NCI-H748 treated with DMSO at 0.1 percent for 48 hours (cell line): ENCODE measurements at places on chromosomes 3 and 15.
A peak's percentile ranks its signal among the peaks of the same experiment; 100 is the strongest.

DNA sequence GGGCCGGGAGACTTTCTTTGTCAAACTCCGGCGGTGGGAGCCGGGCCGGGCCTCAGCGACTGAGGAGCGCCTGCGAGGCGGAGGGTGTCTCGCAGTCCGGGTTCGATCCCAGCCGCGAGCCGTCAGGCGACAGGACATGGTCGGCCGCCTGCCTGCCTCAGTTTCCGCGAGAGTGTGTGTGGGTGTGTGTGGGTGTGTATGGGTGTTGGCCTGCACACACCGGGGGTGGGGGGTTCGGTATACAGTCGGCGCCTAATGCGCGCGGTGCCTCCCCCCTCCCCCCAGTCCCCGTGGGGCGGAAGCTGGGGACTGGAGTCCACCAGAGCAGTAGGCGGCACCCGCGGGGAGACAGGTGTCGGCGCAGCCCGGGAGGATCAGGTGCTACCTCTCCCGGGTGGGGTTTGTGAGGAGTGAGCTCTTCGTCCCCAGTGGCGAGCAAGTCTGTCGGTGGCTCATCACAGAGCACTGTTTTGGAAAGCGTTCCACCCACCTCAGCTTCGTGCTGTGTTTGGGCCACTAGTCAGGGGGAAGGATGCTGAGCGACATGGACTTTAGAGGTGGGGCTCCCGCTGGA is 246.3 kb downstream of the GOLGA6L6 start:
- DNase-seq = no peak

DNA sequence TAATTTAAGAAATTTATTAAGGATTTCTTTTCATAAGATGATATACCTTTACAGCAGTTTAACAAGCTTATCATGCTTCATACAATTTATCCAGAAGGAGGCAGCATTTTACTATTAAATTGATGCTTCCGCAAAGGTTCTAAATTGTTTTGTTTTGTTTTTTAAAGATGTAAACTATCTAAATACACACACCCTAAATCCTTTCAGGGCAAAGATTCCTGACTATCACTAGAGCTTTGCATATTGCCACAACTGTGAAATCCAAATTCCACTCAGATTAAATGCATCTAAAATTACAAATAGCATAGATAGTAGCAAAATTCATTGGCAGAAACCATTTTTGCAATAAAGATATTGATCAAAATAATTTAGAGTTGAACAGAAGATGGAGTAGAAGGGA is 44.5 kb upstream of the CCNL1 start:
- peak; percentile 5 for DNase-seq

GRCh38 chr3:10389995-10390394 is 69.1 kb upstream of the SEC13 start:
- no peak for DNase-seq

GRCh38 chr3:10198761-10199649 is 34.3 kb downstream of the IRAK2 start:
- no peak for DNase-seq

- DNase-seq = no peak
Measured at GRCh38 chr15:64792282-64792681, 16.9 kb upstream of the RBPMS2 start.

DNA sequence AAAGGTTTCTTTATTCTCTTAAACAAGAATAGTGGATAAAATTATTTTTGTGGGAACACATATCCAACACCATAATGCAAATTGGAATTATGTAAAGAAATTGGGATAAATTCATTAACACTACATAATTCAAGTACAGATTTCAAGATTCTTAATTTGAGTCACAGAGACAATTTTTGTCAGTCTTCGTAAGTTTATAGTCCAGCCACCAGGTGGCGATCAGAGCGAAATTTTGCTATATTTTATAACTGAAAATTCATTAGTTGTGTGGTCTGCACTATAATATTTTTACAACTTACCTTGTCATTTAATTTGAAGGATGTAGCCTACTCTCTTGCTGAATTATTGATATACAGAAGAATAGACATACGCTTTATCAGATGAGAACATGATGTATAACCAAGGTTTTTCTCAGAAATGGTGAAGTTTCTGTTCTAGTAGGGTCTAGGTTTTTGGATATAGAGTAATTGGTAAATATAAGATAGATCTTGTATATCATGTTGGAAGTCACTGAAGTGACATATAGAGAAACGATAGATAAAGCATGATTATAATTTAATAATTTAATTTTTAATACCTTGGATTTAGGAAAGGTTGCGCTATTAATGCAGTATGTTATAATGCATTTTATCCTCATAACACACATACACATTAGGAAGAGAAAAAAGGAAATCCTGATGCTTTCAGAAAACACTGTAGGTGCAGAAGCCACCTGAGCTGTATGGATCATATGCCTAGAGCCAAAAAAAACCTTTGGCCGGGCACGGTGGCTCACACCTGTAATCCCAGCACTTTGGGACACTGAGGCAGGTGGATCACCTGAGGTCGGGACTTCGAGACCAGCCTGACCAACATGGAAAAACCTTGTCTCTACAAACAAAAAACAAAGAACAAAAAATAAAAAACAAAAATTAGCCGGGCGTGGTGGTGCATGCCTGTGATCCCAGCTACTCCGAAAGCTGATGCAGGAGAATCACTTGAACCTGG is 31.7 kb downstream of the PLSCR4 start:
- DNase-seq = no peak

DNA sequence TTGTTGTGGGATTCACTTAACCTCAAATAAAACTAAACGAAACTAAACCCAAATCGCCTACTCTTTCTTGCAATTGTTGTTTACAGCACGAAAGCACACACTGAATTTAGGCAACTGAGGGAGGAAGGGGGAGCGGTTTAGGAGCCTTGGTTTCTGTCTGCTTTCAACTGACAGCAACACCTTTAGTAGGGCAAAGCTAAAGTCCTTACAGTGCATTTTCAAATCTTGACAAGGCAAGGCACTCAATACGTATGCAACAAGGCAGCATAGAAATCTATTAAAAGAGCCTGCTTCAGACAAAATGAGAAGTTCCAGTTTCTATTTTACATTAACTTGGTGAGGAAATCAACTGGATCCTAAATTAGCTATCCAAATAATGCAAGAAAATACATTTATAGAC is 174.6 kb downstream of the CHST2 start:
- no peak for DNase-seq

DNA sequence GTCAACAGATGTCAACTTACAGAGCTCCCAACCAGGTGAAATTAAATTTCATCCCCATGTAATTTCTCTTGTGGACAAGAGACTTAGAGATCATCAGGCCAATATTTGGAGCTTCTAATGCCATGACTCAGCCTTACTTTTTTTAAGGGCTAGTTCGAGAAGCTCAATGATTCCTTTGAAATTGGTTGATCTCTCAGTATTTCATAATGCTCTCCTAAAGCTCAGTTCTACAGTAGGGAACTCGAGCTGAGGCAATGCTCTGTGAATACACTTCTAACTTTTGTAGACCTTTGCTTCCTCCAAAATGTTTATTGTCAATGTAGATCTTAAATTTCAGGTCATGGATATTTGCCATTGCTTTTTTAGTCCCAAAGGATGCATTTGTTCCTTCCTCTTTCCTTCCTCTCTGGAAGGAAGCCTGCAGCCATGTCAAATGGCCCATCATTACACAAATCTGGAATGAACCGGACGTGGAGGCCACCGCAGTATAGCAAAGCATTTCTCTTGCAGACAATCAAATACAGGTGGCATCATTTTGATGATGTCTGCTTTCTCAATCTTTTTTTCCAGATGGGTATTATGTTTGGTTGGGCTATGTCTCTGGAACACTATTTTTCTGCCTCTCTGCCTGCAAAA is 28.3 kb downstream of the STARD5 start:
- DNase-seq = no peak

GRCh38 chr15:46556010-46556409 is 921.2 kb downstream of the SQOR start:
- DNase-seq = no peak

- DNase-seq = no peak
Measured at GRCh38 chr3:130997289-130997688, 29.3 kb downstream of the ASTE1 start.

DNA sequence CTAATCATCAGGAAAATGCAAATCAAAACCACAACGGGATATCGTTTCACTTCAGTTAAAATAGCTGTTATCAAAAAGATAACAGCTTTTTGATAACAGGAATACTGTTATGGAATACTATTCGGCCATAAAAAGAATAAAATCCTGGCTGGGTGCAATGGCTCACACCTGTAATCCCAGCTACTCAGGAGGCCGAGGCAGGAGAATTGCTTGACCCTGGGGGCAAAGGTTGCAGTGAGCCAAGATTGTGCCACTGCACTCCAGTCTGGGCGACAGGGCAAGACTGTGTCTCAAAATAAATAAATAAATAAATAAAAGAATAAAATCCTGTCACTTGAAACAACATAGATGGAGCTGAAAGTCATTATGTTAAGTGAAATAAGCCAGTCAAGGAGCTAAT is 178.1 kb upstream of the TSC22D2 start:
- no peak for DNase-seq

GRCh38 chr15:72994534-72995177 is 57.6 kb upstream of the NEO1 start:
- DNase-seq = peak; percentile 67

- DNase-seq = no peak
Measured at GRCh38 chr3:127689266-127689860, 16.6 kb downstream of the ABTB1 start.

DNA sequence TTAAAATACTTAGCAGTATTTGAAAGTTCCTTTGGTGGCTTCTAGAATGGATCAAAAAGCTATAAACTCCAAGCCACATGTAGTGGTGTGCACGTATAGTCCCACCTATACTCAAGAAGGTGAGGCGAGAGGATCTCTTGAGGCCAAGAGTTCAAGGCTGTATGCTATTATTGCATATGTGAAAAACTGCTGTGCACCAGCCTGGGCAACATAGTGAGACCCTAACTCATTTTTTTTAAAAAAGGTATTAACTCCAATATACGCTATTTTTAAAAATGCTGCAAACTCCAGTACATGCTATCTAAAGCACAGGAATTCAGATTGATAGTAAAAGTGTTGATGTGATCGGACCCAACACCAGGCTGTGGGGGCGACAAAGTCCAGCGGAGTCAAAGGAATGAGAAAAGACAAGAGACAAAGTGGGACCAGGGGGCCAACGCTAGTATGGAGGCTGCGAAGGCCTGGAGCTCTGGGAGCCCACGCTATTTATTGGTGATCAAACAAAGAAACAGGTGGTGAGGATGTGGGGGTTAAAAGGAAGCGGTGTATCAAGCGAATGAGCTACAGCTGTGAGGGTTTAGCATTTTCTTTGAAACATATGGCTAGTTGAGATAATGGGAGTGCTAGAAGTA is 66.6 kb downstream of the ARIH1 start:
- DNase-seq = no peak

- DNase-seq = peak; percentile 4
Measured at GRCh38 chr3:134704556-134704955, 53.7 kb upstream of the KY start.

- no peak for DNase-seq
Measured at GRCh38 chr3:127462111-127462655, 128.3 kb downstream of the TPRA1 start.

GRCh38 chr3:10242182-10243065 is 5.8 kb upstream of the TATDN2 start:
- DNase-seq = no peak

DNA sequence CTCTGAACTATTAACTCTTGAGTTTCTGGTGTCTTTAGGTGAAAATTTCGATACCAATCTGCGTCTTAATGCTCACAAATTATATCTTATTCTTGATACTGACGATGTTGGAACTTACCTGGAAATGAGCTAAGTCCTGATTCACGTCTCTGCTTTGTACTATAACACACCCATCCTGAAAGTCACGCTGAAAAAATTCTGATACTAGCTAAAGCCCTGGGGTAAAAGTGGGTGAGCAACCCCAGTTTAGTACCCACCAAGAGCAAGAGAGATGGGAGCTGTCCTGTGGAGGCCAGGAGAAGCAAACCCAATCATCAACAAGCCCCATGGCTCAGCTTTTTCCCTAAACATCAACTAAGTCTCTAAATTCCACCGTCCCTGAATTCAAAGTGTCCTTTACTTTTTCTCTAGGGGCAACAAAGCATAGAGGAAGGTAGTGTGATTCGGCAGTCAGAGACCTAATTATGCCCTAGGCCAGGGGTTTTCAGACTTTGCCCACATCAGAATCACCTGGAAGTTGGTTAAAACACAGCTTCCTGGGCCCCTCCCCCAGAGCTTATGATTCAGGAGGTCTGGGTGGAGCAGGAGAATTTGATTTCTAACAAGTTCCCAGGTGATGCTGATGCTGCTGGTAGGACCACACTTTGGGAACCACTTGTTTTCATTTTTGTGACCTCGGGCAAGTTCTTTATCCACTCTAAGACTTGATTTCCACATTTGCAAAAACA is 90.2 kb downstream of the OSBPL10 start:
- DNase-seq = no peak

DNA sequence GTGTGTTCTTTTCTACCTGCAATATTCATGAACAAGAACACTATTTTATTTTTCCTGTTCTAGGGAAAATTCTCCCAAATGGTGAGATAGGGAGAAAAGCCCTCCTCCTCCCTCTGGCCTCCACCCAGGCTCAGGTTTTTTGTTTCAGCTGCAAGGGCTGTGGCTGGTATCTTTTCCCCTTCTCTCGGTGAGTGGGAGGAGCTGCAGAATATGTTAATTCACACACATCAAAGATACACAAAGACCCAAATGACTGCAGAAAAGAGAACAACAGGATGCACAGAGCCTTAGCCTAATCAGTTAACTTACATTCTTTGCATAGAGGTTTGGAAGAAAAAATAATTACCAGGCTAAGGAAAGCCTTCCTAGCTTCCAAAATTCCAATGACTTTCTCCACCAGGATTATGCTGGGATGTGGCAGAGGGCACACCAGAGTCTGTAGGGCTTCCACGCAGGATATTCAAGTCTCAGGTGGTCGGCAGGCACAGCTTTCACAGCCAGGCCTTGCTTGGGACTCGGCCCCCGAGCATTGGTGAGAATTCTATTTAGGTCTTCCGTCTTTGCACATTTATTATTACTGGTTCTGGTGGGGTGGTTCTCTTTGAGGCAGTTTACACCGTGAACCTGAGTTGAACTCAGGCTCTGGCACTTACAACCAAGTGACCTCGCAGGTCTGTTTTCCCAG is 64.9 kb downstream of the ABHD5 start:
- DNase-seq = no peak

- no peak for DNase-seq
Measured at GRCh38 chr3:197961582-197961945, 1.5 kb downstream of the LMLN start.

DNA sequence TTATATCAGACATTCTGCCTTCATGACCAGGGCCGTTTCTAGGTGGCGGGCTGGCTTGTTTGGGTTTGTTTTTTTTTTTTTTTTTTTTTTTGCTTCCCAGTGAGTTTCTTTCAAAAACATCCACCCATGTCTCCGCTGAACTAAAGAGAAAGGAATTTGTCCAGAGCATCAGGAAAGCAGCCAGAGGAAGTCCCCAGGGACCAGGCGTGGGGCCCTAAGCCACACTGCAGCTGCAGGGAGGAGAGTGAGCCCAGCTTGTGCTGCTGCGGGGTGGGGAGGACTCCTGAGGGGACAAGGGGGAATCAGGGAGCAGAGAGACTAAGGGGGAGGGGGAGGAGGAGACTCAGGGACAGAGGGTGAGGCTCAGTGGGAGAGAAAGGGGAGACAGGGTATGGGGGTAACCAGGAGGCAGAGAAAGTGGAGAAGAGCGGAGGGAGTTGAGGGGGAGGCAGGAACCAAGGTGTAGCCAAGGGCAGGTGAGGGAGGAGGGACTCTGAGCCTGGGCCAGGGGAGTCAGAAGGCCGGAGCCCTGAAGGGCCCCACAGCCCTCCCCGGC is 49.5 kb downstream of the CYP11A1 start:
- DNase-seq = no peak

GRCh38 chr3:194296454-194297263 is 54.5 kb downstream of the CPN2 start:
- DNase-seq = no peak

- no peak for DNase-seq
Measured at GRCh38 chr3:86554383-86554782, 436.6 kb downstream of the VGLL3 start.
